ENCODE measurements at places on chromosomes 11 and 22. TPM values are rescaled to one million over a fixed set of nuclear protein-coding genes. Genes with fewer than 3 reads are reported as not detected.

Gene PPARA
- total RNA-seq, result 10.5 TPM

Gene OR4A5
- not detected for total RNA-seq

Gene SLC29A2
- total RNA-seq, result 1.9 TPM

Gene P2RX6
- 0.13 TPM for total RNA-seq

Gene POU2AF2
- total RNA-seq, result not detected

Gene BARX2
- total RNA-seq, result 2.9 TPM

Gene CNIH2
- total RNA-seq, result not detected

Gene DNAJB7
- total RNA-seq, result not detected

Gene TRPM5
- total RNA-seq, result not detected

Gene MS4A12
- not detected for total RNA-seq

Gene GRIA4
- total RNA-seq, result not detected

Gene RIMBP3C
- total RNA-seq, result under 0.01 TPM

Gene DEFB131B
- not detected for total RNA-seq

Gene GGT1
- 2.9 TPM for total RNA-seq

Gene GRAMD1B
- 1.4 TPM for total RNA-seq

Gene LMNTD2
- 0.90 TPM for total RNA-seq

Gene ARFIP2
- 59.3 TPM for total RNA-seq

Gene OR51S1
- not detected for total RNA-seq

Gene TRPC6
- total RNA-seq, result 0.79 TPM

Gene ATXN10
- 81.9 TPM for total RNA-seq

Measured in bronchial epithelial cell (primary cell).